AML-193 (cell line): ENCODE measurements at places on chromosomes 6 and 20.

- no peak for DNase-seq
These were observed 11.0 kb downstream of the TREML2 start for GRCh38 chr6:41189967-41190366.

GRCh38 chr6:75183099-75183541 is 22.7 kb downstream of the COL12A1 start:
- DNase-seq, result no peak

DNA sequence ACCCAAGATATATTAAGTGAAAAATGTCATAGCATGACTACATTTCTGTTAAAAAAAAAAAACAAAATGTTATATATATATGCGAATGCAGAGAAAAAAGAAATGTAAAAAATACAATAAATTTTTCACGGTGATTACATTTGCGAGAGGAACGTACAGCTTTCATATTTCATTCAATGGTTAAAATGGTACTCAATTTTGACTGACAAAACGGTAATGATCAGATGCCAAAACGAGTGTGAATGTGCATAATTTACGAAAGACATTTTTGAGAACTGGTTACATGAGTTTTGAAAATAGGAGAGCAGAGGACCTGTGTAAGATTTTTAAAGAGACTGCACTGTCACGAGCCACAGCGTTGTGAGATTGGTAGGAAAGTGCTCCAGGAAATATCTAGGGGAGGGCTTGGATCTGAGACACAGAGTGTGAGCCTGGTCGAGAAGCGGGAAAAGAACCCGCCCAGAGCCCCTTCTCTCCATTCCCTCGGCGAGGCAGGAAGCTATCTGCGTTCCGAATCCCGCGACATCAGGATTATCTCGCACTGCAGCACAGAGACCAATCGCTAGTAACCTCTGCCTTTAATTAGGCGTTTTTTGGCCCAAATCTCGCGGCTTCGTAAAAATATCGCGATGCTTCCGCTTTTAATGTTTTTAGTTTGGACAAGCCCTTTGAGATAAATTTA is 28.5 kb downstream of the TRIM27 start:
- DNase-seq, result peak; percentile 97

DNA sequence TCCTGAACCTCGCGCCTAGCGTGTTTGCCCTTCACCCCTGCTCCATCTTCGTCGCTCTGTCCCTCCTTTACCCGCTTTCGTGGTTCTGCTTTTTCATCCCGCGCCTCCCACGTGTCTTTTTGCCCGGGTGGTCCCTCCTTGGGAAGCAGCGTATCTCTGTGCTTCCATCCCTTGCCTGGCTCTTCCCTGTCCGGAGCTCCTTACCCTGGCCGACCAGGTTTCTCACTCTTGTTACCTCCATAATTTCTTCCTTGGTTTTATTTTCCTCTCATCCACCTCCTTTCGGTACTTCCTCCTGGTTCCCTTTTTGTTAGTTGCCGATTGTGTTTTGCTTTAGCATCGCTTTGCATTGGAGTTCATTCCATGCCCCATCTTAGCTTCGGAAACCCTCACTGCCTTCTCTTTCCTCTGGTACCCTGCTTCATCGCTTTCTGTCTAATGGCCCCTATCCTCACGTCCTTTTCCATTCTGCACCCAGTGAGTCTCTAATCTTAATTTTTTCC is 735 bp downstream of the FAM135A start:
- no peak for DNase-seq

DNA sequence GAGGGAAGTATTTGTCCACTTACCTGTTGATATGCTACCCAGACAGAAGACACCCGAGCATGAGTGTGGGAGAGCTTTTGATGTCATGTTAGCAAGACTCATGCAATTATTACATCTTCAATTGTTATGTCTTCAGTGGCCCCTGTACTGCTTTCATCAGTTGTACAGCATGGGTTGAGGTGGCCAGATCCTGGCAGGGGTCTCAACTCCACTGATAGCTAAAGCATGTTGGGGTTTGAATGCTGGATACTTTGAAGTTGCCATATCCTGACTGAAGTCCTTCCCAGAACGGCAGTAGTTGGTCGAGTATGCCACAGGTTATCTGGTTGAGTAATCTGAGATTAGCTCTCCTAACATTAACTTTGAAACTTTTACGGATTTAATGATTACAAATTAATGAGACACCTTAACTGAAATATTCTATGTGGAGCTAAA is 46.7 kb downstream of the LRRN4 start:
- DNase-seq, result peak; percentile 4

- no peak for DNase-seq
These were observed 11.8 kb downstream of the ENPP1 start for GRCh38 chr6:131819572-131820124.

DNA sequence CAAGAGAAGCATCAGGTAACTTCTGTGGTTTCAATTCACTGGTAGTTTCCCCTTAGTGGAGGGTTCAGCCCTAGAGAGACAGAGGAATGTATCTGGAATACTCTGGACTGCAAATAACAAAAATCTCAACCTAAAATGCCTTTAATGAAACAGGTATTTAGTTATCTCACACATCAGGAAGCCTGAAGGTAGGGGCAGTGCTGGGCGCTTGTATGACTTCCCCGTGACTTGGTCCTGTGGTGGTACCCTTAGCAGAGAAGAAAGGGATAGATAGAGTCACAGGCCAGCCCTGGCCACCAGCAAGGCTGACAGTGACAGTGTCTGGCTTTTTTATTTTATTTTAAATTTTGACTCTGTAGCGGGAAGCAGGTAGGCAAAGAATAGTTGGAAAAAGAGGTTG is 14.9 kb downstream of the LRRC1 start:
- DNase-seq, result no peak

GRCh38 chr6:75986935-75987334 is 85.5 kb downstream of the IMPG1 start:
- DNase-seq, result no peak
